ENCODE measurements at places on chromosomes 2 and 18. TPM values are rescaled to one million over a fixed set of nuclear protein-coding genes. Genes with fewer than 3 reads are reported as not detected.

KCNF1 gene
- 0.09 TPM for total RNA-seq

IL37 gene
- not detected for total RNA-seq

GRCh38 chr2:136404176-136404575 lies 286.2 kb upstream of the CXCR4 start:
- no peaks in the 10 kb centered on the region for H3K4me1 ChIP-seq
- DNase-seq = no peak
- no peak overlapping the region for H3K27ac ChIP-seq
- no peak overlapping the region for H3K4me3 ChIP-seq
- no peaks in the 10 kb centered on the region for H3K27me3 ChIP-seq

RAX gene
- total RNA-seq = not detected

DNA sequence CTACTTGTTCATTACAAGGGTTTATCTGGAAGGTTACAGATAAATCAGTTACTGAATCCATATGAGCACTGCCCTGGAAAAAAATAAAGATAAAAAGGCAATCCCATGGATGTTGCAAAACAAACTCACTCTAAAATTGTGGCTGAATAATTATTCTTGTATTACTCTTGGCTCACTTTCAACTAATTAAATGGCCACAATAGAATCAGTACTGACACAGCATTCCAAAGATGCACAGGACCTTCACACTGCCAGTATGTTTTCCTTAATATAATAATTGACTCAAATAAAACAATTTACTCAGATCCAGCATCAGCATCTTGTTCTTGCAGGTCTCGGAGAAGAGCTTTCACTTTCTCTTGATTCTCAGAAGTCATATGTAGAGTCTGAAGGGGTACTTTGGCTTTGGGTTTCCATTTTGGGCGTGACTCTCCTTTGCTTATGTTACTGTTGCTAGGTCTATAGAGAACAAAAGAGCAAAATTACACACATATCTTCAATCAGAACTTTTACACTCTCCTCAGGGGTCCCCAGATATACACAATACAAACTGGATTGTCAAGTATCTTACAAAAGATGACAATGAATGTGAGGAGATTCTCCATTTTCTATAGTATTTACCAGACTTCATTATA lies 12.6 kb downstream of the DHX57 start:
- no peak overlapping the region for H3K27ac ChIP-seq
- no peaks in the 10 kb centered on the region for H3K4me1 ChIP-seq
- H3K27me3 ChIP-seq = no peaks in the 10 kb centered on the region

- no peak overlapping the region for H3K4me3 ChIP-seq
- H3K27ac ChIP-seq = no peak overlapping the region
- H3K4me1 ChIP-seq = no peaks in the 10 kb centered on the region
These were observed 79.7 kb downstream of the ZDBF2 start for GRCh38 chr2:206354129-206354528.

TMEM163 gene
- total RNA-seq = 0.17 TPM

- no peaks in the 10 kb centered on the region for H3K27me3 ChIP-seq
- no peak overlapping the region for H3K4me3 ChIP-seq
- H3K36me3 ChIP-seq = no peaks in the 10 kb centered on the region
- H3K4me1 ChIP-seq = peaks cover 55% of the 10 kb centered on the region
- H3K27ac ChIP-seq = no peak overlapping the region
- no peak for DNase-seq
These were observed 3.0 kb downstream of the TTC32 start for GRCh38 chr2:19898592-19899329.

- no peak for DNase-seq
- peaks cover 2% of the 10 kb centered on the region for H3K36me3 ChIP-seq
- peaks cover 18% of the 10 kb centered on the region for H3K4me1 ChIP-seq
These were observed 2.1 kb upstream of the OTX1 start for GRCh38 chr2:63048367-63049171.

DNA sequence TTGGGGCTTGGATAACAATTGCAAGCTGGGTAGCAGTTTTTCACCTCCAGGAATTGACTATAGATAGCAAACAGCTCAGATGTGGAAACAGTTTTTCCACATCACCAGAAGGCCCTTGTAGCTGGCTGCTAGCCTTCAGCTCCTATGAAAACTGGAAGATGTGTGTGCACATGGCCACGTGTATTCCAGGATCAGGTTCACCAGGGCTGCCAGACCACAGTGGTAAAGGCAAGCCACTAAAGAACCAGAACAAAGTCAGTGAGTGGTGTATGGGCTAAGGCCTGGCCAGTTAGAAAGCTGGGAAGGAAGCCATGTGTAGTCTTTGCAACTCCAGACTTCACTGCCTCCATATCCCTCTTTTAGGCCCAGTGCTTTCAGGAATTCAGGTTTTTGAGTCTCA lies 12.9 kb downstream of the LRRTM1 start:
- no peaks in the 10 kb centered on the region for H3K4me1 ChIP-seq
- no peak for DNase-seq
- H3K27me3 ChIP-seq = no peaks in the 10 kb centered on the region
- no peak overlapping the region for H3K4me3 ChIP-seq
- no peaks in the 10 kb centered on the region for H3K36me3 ChIP-seq

GRCh38 chr2:181177376-181177775 lies 197.0 kb downstream of the UBE2E3 start:
- H3K36me3 ChIP-seq = no peaks in the 10 kb centered on the region
- H3K4me3 ChIP-seq = no peak overlapping the region
- no peaks in the 10 kb centered on the region for H3K4me1 ChIP-seq

MEP1B gene
- not detected for total RNA-seq

IL36RN gene
- not detected for total RNA-seq

DNA sequence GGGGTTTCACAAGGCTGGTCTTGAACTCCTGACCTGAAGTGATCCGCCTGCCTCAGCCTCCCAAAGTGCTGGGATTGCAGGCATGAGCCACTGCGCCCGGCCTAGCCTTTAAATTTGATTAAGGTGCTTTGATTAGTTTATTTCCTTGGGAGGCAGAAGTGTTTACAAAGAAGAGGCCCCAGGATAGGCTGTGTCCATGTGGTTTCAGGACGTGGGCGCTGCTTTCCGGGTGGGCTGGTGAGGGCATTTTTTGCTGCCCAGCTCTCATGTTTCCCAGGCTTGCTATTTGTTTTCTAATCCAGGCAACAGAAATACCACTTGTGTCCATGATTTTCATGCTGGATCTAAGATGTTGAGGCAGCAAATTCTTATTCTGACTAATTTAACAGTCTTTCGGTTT lies 124.2 kb downstream of the SH3RF3 start:
- no peaks in the 10 kb centered on the region for H3K27me3 ChIP-seq
- no peak overlapping the region for H3K27ac ChIP-seq
- H3K4me3 ChIP-seq = no peak overlapping the region
- H3K36me3 ChIP-seq = no peaks in the 10 kb centered on the region
- H3K4me1 ChIP-seq = peaks cover 2% of the 10 kb centered on the region

- no peaks in the 10 kb centered on the region for H3K36me3 ChIP-seq
- H3K27me3 ChIP-seq = no peaks in the 10 kb centered on the region
- H3K4me1 ChIP-seq = no peaks in the 10 kb centered on the region
- DNase-seq = no peak
These were observed 394.8 kb upstream of the FANCL start for GRCh38 chr2:58635801-58636375.

GRCh38 chr2:29983308-29983707 lies 61.9 kb upstream of the ALK start:
- no peak overlapping the region for H3K27ac ChIP-seq
- H3K36me3 ChIP-seq = no peaks in the 10 kb centered on the region
- no peak for DNase-seq
- no peaks in the 10 kb centered on the region for H3K27me3 ChIP-seq
- no peak overlapping the region for H3K4me3 ChIP-seq

DNA sequence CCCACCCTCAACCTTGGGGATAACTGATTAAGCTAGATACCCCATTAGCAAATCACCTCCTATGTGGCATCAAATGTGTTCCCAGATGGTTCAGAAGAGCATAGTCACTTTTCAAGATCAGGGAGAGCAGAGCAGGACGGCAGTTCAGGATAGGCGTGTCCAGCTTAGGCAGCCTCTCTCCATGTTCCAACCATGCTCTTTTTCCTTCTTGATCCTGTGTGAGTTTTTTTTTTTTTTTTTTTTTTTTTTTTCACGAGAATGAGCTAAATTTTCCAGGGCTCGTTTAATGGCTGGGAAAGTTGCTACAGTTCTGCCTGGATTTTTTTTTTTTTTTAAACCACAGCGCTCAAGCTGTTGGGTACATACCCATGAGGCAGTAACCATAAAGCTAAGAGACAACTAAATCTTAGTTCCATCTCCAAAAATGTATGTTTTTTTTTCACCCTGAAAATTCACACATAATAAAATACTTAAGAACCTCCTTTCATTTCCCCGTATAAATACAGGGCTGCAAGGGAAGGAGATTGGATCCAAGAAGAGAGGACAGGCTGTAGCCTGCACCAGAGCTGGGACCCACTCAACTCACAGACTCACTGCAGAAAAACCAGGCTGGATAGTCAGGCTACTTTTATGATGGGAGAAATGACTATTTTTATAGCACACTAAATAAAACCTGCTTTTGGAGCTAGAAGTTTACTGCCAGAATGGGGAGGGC lies 244.3 kb downstream of the SETBP1 start:
- no peak for DNase-seq
- H3K27ac ChIP-seq = no peak overlapping the region
- H3K4me3 ChIP-seq = no peak overlapping the region
- H3K27me3 ChIP-seq = no peaks in the 10 kb centered on the region

GRCh38 chr2:73908689-73909652 lies 16.2 kb downstream of the ACTG2 start:
- H3K27ac ChIP-seq = no peak overlapping the region
- H3K27me3 ChIP-seq = no peaks in the 10 kb centered on the region
- no peak for DNase-seq
- H3K36me3 ChIP-seq = no peaks in the 10 kb centered on the region
- H3K4me3 ChIP-seq = no peak overlapping the region

- H3K27me3 ChIP-seq = no peaks in the 10 kb centered on the region
- no peak overlapping the region for H3K27ac ChIP-seq
- H3K36me3 ChIP-seq = peaks cover 49% of the 10 kb centered on the region
- H3K4me3 ChIP-seq = no peak overlapping the region
These were observed 65.8 kb downstream of the UGGT1 start for GRCh38 chr2:128156812-128157211.

- H3K27me3 ChIP-seq = no peaks in the 10 kb centered on the region
- H3K36me3 ChIP-seq = no peaks in the 10 kb centered on the region
- DNase-seq = no peak
- no peak overlapping the region for H3K4me3 ChIP-seq
- no peak overlapping the region for H3K27ac ChIP-seq
These were observed 83.4 kb downstream of the PDK1 start for GRCh38 chr2:172639256-172639655.

DNA sequence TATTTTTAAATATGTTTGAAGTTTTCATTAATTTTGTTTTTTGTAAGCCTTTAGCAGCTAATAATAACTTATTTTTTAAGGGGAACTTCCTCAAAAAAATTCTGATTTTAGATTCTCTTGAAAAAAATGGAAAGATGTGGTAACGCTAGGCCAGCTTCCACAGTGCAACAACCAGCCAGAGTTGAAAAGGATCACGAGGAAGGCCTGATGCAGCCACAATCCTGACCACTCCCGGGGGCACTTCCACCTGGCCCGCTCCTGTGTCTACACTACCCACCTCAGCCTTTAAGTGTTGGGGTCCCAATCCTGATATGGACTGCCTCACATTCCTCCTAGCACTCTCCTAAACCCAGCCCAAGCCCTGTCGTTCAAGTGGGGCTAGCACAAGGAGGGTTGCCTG lies 101.1 kb downstream of the TMEM17 start:
- peaks cover 8% of the 10 kb centered on the region for H3K4me1 ChIP-seq
- no peak overlapping the region for H3K4me3 ChIP-seq
- no peaks in the 10 kb centered on the region for H3K36me3 ChIP-seq
- no peak overlapping the region for H3K27ac ChIP-seq

UGT1A6 gene
- total RNA-seq = 46.5 TPM

PCARE gene
- total RNA-seq = not detected

GRCh38 chr18:55488473-55488872 lies 99.5 kb downstream of the TCF4 start:
- no peaks in the 10 kb centered on the region for H3K27me3 ChIP-seq
- no peak for DNase-seq
- H3K4me1 ChIP-seq = no peaks in the 10 kb centered on the region

ONECUT2 gene
- 5.4 TPM for total RNA-seq

DNA sequence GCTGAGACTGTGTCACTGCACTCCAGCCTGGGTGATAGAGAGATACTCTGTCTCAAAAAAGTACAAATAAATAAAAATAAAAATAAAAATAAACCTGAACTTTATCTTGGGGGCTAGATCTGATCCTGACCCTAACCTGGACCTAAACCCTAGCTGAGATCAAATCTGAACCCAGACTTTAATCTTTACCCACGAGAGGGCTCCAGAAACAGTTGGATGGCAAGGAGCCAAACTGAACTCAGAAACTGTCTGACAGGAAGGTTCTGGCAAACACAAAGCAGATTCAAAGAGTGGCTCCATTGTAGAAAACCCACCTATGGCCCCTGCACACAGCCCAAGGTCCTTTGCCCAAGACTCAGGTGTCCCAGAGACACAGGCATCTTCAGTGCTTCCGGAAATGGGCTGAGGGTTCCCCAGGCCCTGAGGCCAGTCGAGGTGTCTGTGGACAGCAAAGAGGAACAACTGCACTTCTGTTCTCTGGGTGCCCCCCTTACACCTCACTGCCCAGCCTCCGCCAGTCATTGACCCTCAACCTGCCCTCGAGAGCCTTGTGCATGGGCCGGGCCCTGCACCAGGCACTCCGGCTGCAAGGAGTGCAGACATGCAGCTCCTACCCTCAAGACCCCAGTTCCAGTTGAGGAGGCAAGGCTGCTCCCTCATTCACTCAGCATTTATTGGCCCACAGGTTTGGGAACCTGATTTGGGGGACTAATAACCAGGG lies 95.2 kb downstream of the TFCP2L1 start:
- no peaks in the 10 kb centered on the region for H3K36me3 ChIP-seq
- no peak overlapping the region for H3K27ac ChIP-seq
- H3K4me1 ChIP-seq = peaks cover 2% of the 10 kb centered on the region
- no peaks in the 10 kb centered on the region for H3K27me3 ChIP-seq

DNA sequence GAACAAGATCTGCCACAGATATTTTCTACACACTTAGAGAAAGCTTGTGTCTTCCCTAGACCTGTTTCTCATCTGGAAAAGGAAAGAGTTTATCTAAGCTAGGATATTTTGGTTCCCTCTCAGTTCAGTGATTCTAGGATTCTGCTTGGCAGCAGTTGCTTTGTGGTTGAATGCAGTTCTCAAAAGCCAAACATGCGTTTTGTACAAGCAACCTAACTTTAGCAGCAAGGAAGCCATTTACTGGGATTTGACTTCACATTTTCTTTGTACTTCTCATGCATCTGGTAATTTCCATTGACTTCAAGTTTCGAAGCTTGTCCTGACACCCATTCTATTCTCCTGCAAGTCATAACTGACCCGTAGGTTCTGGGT lies 33.3 kb downstream of the VSNL1 start:
- no peaks in the 10 kb centered on the region for H3K4me1 ChIP-seq
- H3K36me3 ChIP-seq = no peaks in the 10 kb centered on the region
- no peaks in the 10 kb centered on the region for H3K27me3 ChIP-seq
- no peak for DNase-seq
- H3K4me3 ChIP-seq = no peak overlapping the region
- no peak overlapping the region for H3K27ac ChIP-seq
